ENCODE measurements at places on chromosomes 2 and 18. TPM values are rescaled to one million over a fixed set of nuclear protein-coding genes. Genes with fewer than 3 reads are reported as not detected.

PELI1 gene
- total RNA-seq: 14.8 TPM

GNLY gene
- not detected for total RNA-seq

CRYGA gene
- not detected for total RNA-seq

RPRD1A gene
- 52.0 TPM for total RNA-seq

CROCC2 gene
- not detected for total RNA-seq

TBR1 gene
- not detected for total RNA-seq

UGT1A8 gene
- not detected for total RNA-seq

CFAP221 gene
- not detected for total RNA-seq

EPG5 gene
- total RNA-seq: 7.9 TPM

SGPP2 gene
- 0.08 TPM for total RNA-seq

C2orf15 gene
- 2.3 TPM for total RNA-seq

DES gene
- total RNA-seq: not detected

BOK gene
- total RNA-seq: 41.2 TPM

LIPG gene
- total RNA-seq: 118 TPM

MC2R gene
- total RNA-seq: not detected

HEATR5B gene
- total RNA-seq: 11.6 TPM

DSG4 gene
- under 0.01 TPM for total RNA-seq

ASPRV1 gene
- total RNA-seq: 0.62 TPM

FABP1 gene
- not detected for total RNA-seq

Measured in hair follicular keratinocyte (primary cell).